D341Med (cell line): ENCODE measurements at places on chromosomes 5 and 9.

DNA sequence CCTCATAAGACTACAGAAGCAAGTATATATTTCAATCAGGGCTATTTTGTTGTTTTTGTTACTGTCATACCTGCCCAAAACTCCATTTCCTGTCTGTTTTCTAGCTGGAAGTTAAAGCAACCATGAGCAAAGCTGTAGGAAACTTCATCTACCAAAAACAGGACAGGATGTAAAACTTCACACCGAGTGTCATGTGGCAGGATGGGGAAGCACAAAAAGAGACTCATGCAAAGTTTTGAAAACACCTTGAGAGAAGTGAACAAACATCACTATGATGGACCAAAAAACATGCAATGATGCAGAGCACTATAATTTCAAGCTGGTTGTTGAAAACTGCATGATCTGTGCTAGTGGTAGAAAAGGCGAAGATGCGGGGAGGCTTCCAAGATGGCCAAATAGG is 6.3 kb upstream of the GZMA start:
- DNase-seq, result no peak

GRCh38 chr9:121707477-121708424 is 56.3 kb downstream of the DAB2IP start:
- no peak for DNase-seq

GRCh38 chr5:178429491-178430185 is 160.6 kb downstream of the COL23A1 start:
- no peak for DNase-seq

GRCh38 chr5:108508979-108509378 is 127.1 kb upstream of the FBXL17 start:
- DNase-seq, result no peak

DNA sequence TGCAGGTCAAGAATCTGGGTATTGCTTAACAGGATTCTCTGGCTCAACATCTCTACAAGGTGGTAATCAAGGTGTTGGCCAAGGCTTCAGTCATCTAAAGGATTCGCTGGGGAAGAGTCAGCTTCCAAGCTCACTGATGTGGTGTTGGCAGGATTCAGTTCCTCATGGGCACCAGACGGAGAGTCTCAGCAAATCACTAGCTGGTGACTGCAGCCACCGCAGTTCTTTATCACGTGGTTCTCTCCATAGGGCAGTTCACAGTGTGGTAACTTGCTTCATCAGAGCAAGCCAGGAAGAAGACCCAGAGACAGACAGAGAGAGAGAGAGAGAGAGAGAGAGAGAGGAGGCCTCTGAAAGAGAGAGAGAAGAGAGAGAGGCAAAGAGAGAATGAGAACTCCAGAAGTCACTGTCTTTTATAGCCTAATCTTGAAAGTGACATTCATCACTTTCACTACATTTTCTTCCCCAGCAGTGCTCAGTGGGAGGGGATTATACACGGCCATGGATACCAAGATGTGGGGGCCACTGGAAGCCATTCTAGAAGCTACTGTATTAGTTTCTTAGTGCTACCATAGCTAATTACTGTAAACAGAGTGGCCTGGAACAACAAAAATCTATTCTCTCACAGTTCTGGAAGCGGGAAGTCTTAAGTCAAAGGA is 109.2 kb upstream of the SMIM23 start:
- no peak for DNase-seq

DNA sequence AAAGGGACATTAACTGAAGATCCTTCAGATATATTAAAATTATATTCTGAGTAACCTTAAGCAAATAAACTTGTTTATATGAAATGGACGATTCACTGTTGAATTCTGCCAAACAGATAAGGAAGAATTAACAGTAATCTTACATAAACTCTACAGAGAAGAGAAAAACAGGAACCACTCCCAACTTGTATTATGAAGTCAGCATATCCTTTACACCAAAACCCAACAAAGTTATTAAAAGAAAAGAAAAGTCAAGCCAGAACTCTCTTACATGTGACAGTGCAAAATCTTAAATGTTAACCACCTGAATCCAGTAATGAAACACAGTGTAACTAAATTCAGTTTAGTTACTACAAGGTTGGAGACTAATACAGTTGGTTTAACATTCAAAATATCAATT is 185.8 kb downstream of the DEPDC1B start:
- DNase-seq, result no peak

GRCh38 chr9:73613092-73613701 is 461.5 kb downstream of the ANXA1 start:
- DNase-seq, result no peak

DNA sequence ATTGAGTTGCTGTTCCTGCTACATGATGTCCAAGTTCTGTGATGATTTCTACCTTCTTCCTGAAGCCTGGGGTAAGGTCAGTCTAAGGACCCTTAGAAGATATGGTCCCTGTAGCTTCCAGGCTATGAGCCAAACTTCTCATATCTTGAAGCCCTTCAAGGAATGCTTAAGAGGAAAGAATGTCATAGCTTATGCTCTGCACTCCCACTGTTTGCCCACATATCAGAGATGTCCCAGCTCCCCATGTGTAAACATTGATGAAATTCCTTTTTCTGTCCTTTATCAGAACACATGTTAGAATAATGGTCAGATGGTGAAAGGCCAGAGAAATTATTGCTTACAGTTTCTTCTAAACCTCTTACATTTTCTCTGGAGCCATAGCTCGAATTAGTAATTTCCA is 41.4 kb upstream of the RUSC2 start:
- DNase-seq, result no peak

- no peak for DNase-seq
Observed at GRCh38 chr5:117433818-117434217, 859.2 kb upstream of the SEMA6A start.

GRCh38 chr5:62299600-62299999 is 6.4 kb upstream of the KIF2A start:
- no peak for DNase-seq

- no peak for DNase-seq
Observed at GRCh38 chr9:130050462-130050861, 3.2 kb upstream of the GPR107 start.

DNA sequence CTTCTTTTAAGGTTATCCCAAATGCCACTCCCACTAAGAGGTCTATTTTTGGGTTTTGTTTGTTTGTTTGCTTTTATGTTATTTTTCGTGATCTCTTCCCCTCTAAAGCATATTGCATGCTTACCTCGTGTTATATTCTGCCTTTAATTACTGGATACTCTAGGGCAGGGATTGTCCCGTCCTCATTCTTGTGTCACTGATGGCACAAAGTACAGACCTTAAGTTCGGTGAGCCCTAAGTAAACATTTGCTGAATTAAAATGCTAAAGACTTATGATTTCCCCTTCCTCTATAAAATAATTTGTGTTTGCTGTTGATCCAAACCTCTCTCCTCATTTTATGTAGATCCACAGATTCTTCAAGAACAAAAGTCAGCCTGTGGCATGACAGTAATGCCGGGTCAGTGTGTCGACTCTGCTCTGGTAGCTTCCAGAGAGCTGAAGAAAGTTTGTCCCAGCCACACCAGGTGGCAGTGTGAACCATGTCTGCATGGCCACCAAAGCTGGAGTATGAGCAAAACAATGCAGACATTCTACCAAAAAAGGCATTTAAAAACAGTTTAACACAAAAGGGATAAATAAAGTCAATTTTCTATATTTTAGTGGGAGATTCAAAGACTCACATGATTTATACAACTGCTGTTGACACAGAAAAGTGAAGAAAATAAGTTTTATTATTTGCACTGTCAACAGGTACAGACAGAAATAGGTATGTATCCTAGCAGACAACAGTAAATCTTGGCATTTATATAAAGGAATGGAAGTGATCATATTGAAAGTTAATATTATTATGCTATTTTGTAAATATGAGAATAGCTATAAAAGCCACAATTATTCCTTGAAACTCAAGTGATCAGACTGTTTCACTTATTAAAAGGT is 17.9 kb upstream of the POC5 start:
- peak; percentile 65 for DNase-seq

GRCh38 chr5:1552521-1553255 is 28.9 kb upstream of the LPCAT1 start:
- DNase-seq, result peak; percentile 59

DNA sequence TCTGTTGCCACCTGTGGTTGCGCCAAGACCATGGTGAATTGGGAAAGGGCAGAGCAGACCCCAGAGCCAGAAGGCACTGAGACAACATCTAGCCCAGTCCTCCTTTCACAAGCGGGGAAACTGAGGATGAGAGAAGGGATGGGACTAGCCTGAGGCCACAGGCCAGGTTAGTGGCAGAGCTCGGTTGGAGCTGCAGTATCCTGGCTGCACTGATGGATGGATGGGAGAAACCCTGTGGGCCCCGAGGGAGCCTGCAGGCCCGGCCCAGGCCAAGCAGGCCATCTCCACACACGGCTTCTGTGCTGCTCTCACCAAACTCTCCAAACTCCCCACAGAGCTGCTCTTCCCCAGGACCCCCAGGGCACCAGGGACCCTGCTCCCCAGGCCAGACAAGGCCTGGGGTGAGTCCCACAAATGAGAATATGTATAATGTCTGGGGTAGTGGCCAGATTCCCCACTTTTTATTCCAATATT is 60.2 kb downstream of the TSTD2 start:
- DNase-seq, result peak; percentile 12

DNA sequence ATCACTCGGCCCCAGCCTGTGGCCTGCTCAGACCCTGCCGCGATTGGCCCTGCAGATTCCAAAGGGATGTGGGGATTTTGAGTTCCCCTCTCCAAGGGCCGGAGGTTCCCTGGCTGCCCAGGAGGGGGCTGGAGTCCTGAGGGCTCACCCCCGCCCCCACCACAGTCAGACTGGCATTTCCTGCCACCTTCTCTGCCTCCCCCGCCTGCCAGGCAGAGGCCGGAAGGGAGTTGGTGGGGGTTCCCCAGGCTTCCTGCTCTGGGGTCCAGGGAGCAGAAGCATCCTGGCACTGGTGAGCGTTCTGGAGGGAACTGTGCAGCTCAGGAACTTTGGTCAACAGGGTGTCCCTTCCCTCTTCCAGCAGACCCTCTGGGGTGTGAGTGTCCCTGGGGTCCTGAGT is 70.6 kb downstream of the RXRA start:
- DNase-seq, result no peak

- peak; percentile 79 for DNase-seq
Observed at GRCh38 chr5:16690243-16690852, 73.6 kb upstream of the RETREG1 start.

- no peak for DNase-seq
Observed at GRCh38 chr5:88515881-88516819, 247.5 kb upstream of the TMEM161B start.

DNA sequence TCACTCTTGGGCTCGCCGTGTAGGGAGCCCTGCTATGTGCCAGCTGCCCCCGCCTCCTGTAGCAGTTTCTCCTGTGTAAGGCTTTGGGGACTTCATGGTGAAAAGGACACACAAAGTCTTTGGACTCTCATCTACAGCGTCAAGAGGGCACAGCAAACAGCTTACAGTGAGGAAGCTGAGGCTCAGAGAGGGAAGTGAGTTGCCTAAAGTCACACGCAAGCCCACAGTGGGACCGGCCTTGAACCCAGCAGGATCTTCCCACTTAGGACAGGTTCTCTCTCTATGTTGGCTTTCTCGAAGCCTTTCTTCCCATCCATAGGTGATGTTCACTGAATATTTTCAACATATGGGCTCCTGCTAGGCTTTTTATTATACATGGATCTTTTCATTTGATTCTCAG is 9.8 kb upstream of the PRRX2 start:
- DNase-seq, result no peak

DNA sequence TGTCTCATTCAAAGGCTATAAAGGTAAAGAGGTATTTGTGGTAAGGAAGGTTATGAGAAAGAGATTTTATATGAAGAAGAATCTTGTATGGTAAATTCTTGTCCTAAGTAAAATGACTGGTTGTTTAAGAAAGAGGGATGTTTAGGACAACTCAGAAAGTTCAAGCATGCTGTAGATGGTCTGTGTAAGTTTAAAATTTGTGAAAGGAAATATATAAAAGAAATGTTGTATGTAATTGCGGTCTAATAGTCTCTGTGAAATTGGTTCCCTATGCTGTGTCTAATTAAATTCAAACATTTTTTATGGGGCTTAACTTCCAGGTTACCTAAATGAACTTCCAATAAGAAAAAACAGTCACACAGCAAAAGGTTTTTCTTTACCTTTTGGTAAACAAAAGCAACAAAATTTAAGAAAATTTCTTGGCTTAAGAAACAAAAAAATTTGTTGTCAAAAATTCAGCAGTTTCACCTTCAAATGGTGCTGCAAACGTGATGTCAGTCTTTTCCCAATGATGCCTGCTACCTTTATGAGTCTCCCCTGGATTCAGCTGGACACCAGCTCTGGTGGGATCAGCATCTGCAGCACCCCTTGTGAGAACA is 83.0 kb upstream of the FCN1 start:
- no peak for DNase-seq

GRCh38 chr5:72130351-72130761 is 23.1 kb downstream of the MAP1B start:
- DNase-seq, result no peak

- DNase-seq, result no peak
Observed at GRCh38 chr5:145157841-145158240, 677.3 kb downstream of the PRELID2 start.

GRCh38 chr5:129963359-129963758 is 59.1 kb downstream of the CHSY3 start:
- no peak for DNase-seq

GRCh38 chr9:75063556-75064305 is 24.2 kb downstream of the NMRK1 start:
- DNase-seq, result no peak

GRCh38 chr5:73496984-73497457 is 1.2 kb upstream of the BTF3 start:
- DNase-seq, result peak; percentile 47

DNA sequence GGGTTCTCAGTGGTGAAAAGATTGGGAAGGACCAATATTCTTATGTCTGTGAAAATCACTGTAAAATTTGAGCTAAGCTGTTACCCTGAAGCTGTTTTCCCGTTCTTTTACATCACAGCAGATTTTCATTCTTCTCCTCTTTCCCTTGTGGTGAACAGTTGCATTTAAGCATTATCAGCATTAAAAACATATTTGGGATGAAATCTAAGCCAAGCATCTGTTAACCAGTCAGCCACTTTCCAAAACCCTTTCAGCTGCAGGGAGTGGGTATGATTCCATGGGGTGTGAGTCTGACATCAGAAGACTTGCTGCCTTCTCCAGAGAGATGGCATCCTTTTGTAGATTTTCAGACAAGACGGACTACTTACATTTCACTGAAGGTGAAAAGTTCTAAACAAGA is 97.2 kb downstream of the TRIO start:
- no peak for DNase-seq

- DNase-seq, result no peak
Observed at GRCh38 chr5:96172436-96172835, 210.8 kb upstream of the ELL2 start.

GRCh38 chr5:72295539-72295938 is 24.5 kb downstream of the MRPS27 start:
- no peak for DNase-seq

DNA sequence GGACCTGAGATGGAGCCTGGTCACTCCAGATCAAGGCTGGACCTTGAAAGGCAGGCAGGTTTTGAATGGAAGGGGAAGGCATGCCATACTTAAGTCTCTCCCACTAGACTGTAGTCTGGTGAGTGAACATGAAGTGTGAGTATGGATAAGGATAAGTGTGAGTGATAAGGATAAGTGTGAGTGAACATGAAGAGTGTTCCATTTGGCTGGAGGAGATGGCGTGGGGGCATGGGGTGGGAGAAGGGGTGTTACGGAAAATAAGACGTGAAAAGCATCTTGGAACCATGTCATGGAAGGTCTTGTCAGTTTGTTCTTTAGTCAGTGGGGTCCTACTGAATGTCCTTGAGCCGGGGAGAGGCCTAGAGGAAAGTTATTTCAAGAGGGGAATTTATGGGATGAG is 32.8 kb downstream of the HMGXB3 start:
- DNase-seq, result no peak
